ENCODE measurements at places on chromosomes 1 and 21.

GRCh38 chr1:67578397-67579020 is 106.5 kb upstream of the GADD45A start:
- DNase-seq, result no peak

GRCh38 chr1:41919764-41920397 is 1.2 kb upstream of the HIVEP3 start:
- DNase-seq, result no peak

DNA sequence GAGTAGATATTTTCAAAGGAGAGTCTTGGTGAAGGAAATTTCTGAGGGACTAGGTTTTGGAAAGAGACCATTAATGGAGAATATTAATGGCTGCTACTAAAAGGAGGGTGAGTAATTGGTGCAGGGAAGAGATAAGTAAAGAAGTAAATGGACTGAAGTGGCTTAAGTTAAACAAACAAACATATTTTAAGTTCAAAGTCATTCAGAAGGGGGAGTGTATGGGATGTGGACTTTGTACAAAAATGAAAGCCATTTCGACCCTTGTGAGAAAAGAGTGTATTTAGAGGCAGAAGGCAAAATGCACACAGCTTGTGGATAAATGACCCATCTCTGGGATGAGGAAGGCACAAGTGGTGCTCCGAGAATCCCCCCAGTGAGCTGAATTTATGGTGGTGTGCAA is 171.7 kb downstream of the BACH1 start:
- DNase-seq, result no peak

GRCh38 chr1:16967095-16967575 is 13.3 kb downstream of the MFAP2 start:
- no peak for DNase-seq

GRCh38 chr1:84174051-84174556 is 30.0 kb downstream of the PRKACB start:
- DNase-seq, result no peak

- DNase-seq, result no peak
Observed at GRCh38 chr1:92310185-92310597, 11.3 kb downstream of the RPAP2 start.

DNA sequence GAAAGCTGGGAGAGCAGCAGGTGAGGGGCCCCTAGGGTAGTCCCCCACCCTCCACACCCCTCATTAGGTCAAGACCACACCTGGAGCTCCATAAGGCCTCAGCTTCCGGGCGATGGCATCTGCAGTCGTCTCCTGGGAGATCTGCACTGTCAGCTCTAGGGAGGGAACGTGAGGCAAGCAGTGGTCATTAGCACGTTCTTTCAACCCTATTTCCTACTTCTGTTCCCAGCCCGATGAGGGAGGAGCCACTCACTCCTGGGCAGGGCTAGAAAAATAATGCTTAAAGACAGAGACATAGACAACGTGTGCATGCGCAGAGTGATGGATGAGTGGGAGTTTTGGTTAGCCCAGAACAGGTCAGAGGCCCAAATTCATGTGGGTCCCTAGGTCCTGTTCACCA is 9.7 kb downstream of the KDF1 start:
- DNase-seq, result no peak

- DNase-seq, result no peak
Observed at GRCh38 chr1:154652893-154653292, 44.9 kb upstream of the ADAR start.
